ENCODE measurements at places on chromosomes 4 and X.
A peak's percentile ranks its signal among the peaks of the same experiment; 100 is the strongest.

GRCh38 chr4:176569301-176569700, 223.4 kb downstream of the VEGFC start:
- no peak for DNase-seq

DNA sequence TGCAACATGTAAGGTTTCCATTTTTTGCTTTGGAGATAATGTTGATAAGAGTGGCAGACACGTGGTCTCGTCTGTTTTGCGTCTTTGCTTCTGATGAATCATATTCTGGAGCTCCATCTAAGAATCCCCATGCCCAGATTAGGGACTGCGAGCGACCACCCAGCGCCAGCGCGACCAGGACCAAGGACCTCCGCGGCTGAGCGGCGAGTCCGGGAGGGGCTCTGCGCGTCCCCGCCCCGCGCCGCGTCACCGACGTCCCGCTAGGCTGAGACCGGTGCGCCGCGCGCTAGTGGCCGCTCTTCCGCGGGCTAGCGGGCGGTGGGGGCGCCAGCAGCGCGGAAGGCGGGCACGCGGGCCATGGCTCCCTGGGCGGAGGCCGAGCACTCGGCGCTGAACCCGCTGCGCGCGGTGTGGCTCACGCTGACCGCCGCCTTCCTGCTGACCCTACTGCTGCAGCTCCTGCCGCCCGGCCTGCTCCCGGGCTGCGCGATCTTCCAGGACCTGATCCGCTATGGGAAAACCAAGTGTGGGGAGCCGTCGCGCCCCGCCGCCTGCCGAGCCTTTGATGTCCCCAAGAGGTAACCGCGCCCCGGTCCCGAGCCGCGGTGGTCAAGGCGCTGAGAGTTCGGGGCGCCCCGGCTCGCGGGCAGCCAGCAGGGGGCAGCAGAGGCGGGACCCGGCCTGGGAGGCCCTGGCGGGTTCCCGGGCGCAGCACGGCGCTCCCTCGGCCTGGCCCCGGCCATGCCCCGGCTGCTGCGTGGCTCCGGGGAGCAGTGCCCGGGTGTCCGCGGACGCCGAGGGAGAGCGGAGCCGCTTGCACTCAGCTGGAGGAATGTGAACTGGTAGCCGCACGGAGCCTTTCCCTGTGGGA, at the start of gene SRD5A3:
Gene SRD5A3, plus strand, starts transcription at position 263 of the 871 bp plus-strand sequence. Its CDS starts 95 bp downstream, at position 358.
- peak; percentile 59 for DNase-seq

- no peak for DNase-seq
Measured at GRCh38 chrX:16125520-16126149, 2.3 kb downstream of the GRPR start.

DNA sequence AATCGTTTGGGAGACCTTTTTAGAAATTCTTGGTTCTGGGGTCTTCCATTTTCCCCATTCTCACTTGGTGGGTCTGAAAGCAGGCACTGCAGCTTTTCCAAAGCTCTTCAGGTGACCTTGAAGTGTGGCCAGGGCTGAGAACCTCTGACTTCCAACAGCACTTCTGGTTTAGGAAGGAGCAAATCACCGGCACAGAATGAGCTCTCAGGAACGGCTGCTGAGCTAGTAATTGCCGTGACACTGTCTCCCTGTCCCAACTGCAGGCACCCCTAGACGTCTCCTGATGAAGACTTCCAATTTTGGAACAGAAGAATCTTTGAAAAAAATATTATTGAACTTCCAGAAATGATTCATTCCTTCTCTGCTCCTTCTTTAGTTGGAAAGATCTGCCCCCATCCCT, 31.3 kb downstream of the CD38 start:
- DNase-seq: no peak

DNA sequence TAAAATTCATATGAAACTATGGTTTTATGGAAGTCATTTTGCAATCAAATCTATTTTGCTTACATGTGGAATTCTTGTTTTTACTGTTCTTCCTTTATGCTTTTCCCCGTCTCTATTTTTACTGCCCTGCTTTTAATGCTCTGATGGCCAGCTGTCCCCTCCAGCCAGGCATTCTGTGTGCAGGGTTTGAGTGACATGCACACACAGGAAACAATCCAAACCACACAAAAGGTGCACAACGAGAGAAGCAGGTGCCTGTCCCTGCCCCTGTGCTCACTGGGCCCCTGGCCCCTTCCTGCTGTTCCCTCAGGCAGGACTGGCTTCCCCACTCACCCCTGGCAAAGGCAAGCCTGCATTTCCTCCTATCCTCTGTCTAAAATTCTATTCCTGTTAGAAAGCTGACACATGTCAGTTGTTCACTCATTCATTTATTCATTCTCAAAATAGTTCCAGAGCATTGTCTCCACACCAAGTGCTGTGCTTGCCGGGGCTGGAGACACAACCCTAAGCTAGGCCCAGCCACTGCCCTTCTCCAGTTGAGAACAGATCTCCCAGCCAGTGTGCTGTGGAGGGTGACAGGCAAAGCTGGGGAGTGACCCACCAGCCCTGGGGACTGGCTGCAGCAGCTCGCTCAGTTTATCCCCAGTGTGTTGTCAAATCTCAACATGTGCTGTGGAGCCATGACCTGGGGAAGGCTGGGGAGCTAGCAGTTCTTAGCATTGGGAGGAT, 346.3 kb downstream of the FBXW7 start:
- DNase-seq: no peak

All from naive thymus-derived CD8-positive, alpha-beta T cell (primary cell).